ENCODE measurements at places on chromosomes 16 and 17.

DNA sequence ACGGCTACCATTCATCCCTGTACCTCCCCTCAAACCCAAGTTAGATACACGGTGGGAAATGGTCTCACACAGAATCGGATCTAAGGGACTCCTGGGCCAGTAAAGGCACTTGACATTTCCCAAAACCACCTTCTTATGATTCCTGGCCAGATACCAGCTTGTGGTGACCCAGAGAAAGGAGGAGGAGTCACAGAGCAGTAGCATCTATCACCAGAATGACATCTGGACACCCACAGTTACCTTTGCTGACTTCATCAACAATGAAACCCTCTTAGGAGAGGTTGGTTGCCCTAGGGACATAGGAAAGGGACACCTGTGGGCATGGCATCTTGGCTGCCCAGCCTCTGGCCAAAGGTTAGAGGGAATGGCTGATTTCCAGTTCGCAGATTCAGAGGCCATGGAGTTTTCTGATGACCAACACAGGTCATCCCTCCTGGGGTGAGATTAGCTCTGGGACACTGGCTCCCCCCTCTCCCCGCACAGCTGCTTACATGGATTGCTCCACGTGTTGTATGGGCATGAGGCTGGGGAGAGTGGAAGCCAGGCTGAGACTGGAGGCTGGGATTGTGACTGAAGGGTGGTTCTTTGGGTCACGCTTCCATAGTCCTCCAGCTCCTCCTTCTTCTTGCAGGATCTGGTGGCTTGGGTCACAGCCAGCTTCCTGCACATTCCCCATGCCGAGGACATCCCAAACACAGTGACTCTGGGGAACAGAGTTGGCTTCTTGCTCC lies 1.4 kb upstream of the AOC3 start:
- no peak for DNase-seq

GRCh38 chr16:84284154-84284722 lies 10.4 kb upstream of the WFDC1 start:
- no peak for DNase-seq

GRCh38 chr16:2533912-2534311 lies 2.7 kb upstream of the CEMP1 start:
- no peak for DNase-seq

DNA sequence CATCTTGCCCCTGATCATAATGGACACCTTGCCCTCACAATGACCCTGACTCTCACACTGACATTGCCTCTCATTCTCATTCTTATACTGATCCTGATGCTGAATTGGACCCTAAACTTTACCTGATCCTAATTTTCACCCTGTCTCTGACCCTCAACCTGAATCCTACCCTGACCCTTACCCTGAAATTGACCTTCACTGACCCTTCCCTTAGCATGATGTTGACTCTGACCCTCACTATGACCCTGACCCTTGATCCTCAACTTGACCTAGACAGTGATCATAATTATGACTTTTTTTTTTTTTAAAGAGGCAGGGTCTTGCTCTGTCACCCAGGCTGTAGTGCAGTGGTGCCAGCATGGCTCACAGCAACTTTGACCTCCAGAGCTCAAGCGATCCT lies 3.4 kb downstream of the AHSP start:
- no peak for DNase-seq

DNA sequence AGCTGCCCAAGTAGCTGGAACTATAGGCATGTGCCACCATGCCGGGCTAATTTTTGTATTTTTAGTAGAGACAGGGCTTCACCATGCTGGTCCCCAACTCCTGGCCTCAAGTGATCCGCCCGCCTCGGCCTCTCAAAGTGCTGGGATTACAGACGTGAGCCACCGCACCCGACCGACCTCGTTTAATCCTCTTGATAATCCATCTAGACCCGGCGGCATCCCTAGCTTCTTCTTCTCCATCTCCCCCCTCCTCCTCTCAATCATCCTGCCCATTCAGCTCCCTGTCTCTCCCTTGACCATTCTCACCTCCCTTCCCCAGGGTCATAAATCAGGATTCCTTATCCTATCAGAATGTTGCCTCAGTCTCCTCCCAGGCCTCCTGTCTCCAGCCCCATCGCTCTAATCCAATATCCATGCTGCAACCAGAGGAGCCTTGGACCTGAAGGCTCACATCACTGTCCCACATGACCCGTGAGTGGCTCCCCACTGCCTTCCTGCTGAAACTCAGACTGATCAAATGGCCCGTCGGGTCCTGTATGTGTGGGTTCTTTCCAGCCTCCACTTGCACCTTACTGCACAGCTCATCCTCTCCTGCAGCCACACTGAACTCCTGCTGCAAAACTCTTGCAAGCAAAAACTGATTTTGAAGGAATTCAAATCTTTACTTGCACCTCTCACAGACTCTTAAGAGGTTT lies 74.1 kb upstream of the CDH5 start:
- DNase-seq = no peak

- peak; percentile 84 for DNase-seq
Measured at GRCh38 chr16:23288726-23289512, 13.2 kb upstream of the SCNN1B start.

- DNase-seq = peak; percentile 31
Measured at GRCh38 chr17:82021107-82021899, 1.4 kb downstream of the CENPX start.

DNA sequence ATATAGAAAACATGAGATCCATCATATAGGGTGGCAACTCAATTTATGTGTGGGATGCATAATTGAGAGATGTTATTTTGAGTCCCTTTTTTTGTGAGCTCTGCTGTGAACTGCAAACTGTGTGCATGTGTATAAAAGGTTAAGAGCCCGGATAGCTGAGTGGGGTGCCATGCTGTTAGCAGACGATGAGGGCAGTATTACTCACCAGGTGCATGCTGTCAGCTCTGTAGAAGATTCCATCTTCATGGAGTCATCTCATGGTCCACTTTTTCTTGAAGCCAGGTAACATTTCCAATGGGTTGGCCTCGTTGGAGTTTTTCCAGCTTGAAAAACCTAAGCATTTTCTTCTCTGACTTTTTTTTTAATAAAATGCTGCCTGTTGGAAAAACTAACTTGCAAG lies 43.0 kb upstream of the RHBDL3 start:
- no peak for DNase-seq

DNA sequence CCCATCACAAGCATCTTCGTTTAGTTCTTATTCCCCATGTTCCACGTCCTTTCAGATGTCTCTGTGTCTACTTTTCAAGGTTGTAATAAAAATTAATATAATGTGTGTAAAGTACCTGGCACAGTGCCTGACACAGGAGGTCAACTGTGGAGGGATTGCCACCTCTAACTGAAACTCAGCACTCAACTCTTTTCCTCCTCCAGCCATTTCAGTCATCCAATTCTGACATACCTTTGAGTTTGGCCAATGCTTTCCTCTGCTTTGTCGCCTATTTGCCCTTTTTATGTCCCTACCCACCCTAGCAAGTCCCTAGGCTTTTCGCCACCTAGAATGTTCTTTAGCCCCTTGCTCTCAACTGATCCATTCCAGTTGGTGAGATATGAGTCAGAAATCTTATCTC lies 1.6 kb downstream of the UBE2Z start:
- no peak for DNase-seq

GRCh38 chr17:78817123-78817522 lies 23.5 kb downstream of the USP36 start:
- no peak for DNase-seq

DNA sequence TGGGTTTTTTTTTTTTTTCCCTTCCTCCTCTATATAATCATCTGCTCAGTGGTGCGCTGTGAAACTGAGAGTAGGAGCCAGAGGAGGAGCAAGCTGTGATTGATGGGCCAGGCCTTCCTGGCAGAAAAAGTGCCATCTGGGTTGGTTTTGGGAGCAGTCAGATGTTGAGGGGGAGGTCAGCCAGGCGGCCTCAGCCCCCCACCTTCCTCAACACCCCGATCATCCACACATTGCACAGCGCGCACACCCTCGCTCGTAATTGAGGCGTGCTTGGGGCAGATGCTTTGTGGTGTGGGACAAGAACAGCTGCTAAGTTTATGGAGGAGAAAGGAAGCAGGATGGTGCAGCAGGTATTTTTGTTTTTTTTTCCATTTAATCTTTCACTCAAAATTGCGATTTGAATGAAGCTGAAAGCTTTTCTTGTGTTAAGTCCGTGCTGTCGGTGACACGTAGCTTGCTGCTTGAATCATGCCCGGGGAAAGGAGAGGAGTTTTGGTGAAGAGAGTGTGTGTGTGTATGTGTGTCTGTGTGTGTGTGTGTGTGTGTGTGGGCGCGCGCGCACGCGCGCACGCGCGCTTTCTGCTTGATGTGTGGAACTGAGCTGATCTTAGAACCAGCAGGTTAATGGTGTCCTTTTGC lies 177.4 kb downstream of the RBFOX1 start:
- no peak for DNase-seq

- no peak for DNase-seq
Measured at GRCh38 chr17:21251337-21252010, 1.7 kb downstream of the NATD1 start.

DNA sequence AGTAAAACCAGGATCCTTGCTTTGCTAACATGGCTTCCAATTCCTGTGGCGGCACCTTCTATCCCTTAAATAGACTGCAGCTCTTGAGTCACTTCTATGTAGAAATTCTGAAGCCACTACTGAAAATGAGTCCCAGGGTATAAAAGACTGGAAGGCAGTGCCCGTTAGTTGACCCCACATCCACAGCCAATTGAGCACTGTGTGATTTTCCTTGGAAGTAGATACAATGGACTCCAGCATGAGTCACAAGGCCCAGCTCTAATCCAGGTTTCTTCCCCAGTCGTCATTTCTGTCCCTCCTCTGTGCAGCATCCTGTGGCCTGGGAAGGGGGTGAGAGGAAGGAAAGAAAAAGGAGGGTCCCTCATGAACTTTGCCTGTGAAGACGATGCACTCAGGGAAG lies 69.5 kb downstream of the HLF start:
- DNase-seq = no peak

- DNase-seq = no peak
Measured at GRCh38 chr17:76845541-76846017, 22.6 kb upstream of the MGAT5B start.

- DNase-seq = no peak
Measured at GRCh38 chr16:57969451-57970123, 1.3 kb downstream of the CNGB1 start.

- no peak for DNase-seq
Measured at GRCh38 chr17:2972749-2973148, 90.7 kb downstream of the OR1D5 start.
